ENCODE measurements at places on chromosomes 4 and X.

- DNase-seq, result no peak
Observed at GRCh38 chr4:126898815-126899214, 733.9 kb upstream of the INTU start.

GRCh38 chrX:50814701-50815100, 707 bp upstream of the SHROOM4 start:
- DNase-seq, result no peak

DNA sequence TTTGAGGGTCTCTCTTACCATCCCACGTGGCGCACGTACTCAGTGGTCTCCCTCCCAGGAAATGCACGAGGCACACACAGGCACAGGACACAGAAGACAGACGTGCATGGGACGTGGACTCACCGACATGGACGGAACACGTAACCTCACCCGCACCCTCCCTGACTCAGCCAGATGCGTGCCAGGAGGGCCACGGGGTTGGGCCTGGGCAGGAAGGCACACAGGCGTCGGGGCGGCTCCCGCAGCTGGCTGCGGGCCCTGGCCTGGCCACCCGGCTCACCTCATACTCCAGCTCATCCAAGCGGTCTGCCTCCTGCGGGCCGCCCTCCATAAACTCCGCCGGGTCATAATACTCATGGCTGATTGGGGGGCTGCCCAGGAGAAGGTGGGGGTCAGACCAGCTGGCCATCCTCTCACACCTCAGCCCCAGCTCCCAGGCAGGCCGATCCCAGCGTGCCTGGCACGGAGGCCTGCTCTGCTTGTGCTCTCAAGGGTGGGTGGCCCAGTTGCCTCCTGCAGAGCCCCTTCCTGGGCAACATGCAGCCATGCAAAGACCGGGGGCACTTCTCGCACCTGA, 12.6 kb downstream of the SSR4 start:
- no peak for DNase-seq

DNA sequence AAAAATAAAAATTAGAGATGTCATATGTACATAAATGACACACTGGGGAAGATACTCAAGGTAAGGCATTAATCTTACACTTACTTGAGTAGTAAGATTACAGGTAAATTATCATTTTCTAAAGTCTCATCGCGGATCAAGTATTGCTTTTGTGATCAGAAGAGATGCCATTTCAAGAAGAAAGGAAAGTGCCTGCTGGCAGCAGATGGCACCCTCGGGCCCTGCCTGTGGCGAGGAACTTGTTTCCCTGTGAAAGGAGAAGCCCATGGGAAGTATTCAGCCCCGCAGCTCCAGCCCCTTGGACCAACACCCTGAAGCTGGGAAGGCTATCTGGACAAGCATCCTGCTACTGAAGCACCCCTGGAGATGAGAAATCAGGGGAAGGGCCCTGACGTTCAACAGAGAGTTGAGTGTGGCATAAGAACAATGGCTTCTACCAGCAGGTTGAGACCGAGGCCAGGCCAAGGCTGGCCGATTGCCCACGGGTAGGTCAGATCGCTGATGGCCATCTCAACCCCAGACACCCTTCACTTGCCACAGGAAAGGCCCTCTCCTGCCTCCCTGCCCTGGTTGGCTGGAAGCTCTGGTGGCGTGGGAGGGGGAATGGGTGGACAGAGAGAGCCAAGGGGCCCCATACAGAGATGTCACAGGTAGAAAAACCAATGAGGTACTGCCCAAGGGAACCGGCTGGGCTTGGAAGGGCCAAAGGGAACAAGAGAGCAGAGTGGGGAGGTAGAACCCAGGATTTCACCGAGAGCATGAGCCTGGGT, 18.8 kb upstream of the MXD4 start:
- no peak for DNase-seq

GRCh38 chr4:144360146-144360793, 219.8 kb upstream of the GYPA start:
- no peak for DNase-seq

DNA sequence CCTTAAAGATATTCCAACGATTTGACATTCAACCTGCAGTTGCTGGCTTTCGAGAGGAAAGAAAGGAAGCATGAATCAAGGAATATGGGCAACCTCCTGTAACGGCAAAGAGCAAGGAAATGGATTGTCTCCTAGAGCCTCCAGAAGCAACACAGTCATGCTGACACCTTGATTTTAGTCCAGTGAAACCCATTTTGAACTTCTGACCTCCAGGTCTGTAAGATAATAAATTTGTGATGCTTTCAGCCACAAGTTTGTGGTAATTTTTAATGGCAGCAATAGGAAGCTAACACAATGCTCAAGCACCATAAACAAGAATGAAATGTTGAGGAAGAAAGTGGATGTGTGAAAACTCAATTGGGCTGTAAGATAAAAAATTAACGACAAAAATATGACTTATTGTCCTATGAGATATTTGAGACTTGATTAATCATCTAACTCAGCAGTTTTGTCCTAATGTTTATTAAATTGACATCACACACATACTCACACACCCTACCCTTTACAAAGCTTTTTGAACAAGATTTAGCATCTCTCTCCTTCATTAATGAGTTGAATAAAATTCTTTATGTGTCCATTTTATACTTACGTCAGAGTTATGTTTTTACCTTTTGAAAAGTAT, 857.2 kb upstream of the INTU start:
- DNase-seq, result no peak
